ENCODE measurements at places on chromosomes 5 and 9.
A peak's percentile ranks its signal among the peaks of the same experiment; 100 is the strongest.

- no peak for ATAC-seq
Observed at GRCh38 chr9:130660326-130660682, 4.1 kb upstream of the PRDM12 start.

DNA sequence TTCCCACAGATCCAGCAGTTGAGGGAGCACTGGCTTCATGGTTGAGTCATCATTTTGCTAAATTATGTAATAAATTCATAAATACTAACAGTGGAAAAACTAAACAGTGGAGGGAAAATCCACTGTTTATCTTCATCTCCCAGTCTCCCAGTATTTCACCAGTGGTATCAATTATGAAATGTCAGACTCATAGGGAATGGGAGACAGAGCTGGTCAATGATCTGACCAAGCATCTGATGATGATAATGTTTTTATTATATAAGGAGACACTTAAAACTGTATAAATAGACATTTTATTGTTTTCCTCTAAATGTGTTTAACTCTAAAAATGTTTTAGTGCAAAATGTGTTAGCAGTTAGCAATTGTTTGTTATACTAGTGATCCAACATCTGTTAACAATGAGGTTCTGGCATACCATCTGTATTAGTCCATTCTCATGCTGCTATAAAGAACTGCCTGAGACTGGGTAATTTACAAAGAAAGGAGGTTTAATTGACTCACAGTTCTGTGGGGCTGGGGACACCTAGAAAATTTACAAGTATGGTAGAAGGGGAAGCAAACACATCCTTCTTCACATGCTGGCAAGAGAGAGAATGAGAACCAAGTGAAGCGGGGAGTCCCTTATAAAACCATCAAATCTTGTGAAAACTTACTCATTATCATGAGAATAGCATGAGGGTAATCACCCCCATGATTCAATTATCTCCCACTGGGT, 11.8 kb upstream of the REEP5 start:
- peak; percentile 86 for ATAC-seq

DNA sequence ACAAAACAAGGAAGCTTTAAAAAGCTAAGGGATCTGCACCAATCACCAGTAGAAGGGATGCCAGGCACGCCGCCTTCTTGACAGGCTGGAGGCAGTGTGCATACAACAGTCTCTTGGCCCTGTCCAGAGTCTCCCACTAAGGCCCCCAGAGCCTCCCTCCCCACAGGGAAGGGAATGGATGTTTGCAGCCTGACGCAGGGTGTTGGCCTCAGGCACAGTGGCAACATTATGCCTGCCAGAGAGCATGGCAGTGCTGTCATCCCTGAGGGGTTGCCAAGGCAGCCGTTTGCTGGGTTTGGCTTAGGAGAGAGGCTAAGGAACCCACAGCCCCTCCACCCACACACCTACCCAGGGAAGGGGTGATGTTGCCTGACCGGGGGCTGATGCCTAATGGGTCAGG, 4.8 kb downstream of the HBEGF start:
- no peak for ATAC-seq

DNA sequence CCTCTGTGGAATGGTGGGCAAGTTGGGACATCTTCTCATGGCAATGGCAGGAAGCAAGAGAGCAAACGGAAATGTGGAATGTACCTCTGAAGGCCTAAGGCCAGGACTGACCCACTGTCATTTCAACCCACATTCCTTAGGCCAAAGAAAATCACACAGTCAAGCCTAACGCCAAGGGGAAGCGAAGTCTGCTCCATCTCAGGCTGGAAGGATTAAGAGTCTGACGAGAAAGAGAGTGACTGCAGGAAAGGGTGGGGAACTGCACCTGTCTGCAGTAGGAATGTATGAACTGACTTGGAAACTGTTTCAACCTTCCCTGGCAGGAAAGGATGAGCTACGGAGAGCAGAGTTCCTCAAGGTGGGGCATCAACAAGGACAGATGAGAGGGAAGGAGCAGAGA, 90.2 kb upstream of the TAS2R1 start:
- ATAC-seq = no peak
